CD4-positive, alpha-beta T cell treated with Interferon gamma for 1 hour (primary cell): ENCODE measurements at places on chromosomes 13 and 19.

DNA sequence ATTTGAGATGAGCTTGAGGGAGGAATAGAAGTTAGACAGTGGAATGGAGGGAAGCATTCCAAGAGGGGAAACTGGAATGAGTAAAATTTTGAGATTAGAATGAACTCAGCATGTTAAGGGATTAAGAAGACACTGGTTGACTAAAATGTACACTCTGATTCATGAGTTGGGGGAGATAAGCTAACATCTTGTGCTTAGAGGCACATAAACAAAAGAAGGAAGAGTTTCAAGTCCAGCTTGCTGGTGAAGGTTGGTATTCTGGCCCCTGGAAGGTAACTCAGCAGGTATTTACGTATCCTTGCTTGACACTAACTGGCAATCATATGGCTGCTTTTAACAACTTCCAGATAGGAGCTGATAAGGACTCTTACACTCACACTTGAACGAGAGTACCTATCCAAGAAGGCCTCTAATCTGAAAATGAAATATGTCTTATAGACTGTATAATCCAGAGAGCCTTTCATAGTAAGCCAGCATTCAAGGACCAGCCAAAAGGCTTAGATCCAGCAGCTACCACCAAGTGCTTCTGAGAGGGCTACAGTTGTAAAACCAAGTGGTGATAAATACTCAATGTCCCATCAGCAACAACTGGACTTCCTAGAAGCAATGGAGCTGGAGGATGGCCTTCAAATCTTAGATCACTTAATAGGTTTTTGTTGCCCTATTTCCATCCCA lies 149.7 kb upstream of the SERP2 start:
- DNase-seq: no peak

GRCh38 chr13:60604058-60604457 lies 207.0 kb downstream of the TDRD3 start:
- DNase-seq: no peak

DNA sequence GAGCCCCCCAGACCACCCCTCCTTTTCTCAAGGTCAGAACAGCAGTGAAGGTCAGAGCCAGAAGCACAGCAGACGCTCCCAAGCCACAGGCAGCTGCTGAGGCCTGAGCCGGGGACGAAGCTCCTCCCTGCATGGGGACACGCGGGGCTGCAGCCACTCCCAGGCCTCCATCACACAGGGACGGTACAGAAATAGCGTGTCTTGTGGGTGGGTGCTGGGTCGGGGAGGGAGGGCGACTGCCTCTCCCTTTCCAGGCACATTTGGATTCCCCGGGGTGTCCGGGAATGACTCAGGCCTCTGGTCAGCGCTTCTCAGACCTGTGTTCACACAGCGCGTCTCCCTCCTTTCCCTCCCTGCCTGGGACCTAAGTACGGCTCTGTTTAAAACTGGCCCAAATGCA lies 33.2 kb downstream of the RASA3 start:
- DNase-seq: peak; percentile 5

GRCh38 chr19:44552324-44552723 lies 22.8 kb upstream of the CEACAM20 start:
- peak; percentile 13 for DNase-seq

GRCh38 chr19:18607226-18608101 lies 865 bp upstream of the CRLF1 start:
- DNase-seq: no peak

GRCh38 chr19:42480335-42481095 lies 37.8 kb upstream of the CXCL17 start:
- no peak for DNase-seq

DNA sequence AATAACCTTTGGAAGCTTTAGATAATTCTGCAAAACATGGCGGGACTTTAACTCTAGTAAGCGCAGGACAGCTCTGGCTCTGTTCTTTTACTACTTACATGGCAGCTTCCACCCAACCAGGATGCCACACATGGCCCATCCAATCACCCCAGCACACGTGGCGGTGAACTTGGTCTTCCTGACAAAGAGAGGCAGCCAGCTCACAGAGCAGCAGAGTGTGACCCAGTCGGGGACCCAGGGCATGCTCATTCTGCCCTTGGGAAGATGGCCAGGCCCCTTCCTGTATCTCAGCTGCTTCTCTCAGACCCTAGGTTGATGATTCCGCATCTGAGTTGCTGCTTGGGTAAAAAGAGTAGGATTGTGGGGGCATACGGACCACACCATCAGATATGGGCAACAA lies 172.1 kb downstream of the USP12 start:
- no peak for DNase-seq

GRCh38 chr13:110403721-110404120 lies 96.6 kb downstream of the COL4A2 start:
- DNase-seq: no peak

DNA sequence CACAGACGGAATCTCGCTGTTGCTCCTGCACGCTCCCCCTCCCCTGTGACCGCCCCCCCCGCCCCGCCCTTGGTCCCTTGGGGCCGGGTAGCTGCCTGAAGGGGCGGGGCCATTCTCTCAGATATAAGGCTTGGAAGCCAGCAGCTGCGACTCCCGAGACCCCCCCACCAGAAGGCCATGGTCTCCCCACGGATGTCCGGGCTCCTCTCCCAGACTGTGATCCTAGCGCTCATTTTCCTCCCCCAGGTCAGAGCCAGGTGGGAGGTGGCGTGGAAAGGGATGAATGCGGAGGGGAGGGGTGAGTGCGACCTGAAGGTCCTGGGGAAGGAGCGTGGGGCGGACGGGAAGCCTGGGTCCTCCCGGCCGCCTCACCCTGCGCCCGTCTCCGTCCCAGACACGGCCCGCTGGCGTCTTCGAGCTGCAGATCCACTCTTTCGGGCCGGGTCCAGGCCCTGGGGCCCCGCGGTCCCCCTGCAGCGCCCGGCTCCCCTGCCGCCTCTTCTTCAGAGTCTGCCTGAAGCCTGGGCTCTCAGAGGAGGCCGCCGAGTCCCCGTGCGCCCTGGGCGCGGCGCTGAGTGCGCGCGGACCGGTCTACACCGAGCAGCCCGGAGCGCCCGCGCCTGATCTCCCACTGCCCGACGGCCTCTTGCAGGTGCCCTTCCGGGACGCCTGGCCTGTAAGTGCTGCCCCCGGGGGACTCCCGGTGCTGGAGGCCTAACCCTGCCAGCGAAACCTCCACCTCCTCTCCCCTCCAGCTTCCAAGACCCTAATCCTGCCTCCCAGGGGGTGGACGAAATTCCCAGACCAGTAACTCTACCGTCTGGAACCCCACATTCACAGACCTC lies at the start of gene DLL3:
TSS of gene DLL3 (plus strand) at position 150 of the 845 bp plus-strand sequence. CDS start at position 178, 28 bp downstream.
- DNase-seq: no peak
